Tibial nerve (tissue), 4 donors: ENCODE measurements at places on chromosomes 2 and 18. TPM values are rescaled to one million over a fixed set of nuclear protein-coding genes. Genes with fewer than 3 reads are reported as not detected.

- no peak for DNase-seq
Measured at GRCh38 chr2:34892766-34893165, 1293.7 kb upstream of the FAM98A start.

DNA sequence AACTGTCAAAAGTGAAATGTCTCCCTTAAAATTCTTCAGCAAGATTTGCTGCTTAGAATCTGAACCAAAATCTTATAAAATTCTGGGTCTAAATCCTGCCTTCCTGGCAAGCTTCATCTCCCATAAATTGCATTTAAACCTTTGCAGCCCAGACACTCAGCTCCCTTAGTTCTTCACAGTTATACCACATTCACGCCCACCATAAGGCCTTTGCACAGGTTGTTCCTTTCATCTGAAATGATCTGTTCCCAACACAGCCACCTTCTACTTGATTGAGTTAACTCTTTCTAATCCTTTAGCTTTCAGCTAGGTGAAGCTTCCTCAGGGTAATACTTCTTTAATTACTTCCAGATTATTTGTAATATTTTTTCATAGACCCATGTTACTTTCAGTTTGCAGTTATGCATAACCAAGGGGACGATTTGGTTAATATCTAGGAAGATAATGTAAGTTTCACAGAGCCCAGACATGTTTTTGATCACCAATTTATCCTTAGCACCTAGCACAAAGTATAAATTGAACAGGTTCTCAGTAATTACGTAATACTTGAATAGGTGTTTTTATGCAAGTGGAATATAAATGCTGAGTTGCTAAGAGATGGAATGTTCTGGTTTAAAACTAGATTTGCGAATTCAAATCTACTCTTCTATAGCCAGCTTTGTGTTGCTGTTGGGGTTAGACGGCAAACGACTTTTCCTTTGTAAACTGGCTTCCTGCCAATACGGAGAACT, 779.7 kb upstream of the PKDCC start:
- DNase-seq = no peak

GRCh38 chr2:205713086-205713485, 30.8 kb downstream of the NRP2 start:
- DNase-seq = no peak

DNA sequence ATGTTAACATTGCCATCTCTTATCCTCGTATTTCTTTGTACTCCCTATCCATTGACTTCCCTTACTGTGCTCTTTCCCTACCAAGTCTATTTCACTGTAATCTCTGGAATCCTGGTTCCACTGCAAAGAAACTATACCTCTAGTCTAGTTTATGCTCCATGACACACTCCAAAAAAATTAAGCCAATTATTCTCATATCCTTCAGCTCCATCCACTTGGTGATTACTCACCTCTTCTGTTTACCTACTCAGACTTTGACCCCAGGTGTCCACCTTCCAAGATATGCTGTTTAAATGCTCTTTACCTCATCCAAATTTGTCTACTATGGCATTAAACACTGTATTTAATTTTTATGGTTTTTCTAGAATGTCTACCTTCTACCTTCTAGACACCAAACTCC, 137.9 kb downstream of the ATAD2B start:
- no peak for DNase-seq

- DNase-seq = no peak
Measured at GRCh38 chr2:95721726-95722125, 129.9 kb downstream of the TRIM43 start.

DNA sequence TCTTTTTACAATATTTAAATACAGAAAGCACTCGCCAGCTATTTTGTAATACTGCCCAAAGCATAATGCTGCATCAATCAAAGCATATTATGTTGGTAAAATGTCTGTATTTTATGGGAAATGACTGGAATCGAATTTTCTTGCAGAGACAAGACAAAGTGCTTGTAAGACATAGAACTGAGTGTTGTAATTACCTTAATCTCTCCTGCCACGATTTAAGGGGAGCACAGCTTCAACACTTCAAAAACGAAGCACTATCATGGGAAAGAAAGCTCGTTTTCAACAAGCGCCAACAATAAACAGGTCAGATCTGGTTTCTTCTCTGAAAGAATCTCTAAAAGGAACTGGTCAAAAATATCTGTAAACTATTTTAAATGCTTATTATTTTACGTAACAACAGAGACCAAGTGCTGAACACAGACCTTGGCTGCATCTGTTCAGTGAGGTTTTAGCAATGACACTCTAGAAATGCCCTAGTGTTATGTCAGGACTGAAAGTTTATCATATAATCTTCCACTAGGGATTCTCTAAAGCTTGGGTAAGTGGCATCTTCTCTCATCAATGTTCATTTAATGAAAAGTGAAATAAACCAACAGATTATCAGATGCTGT, 19.0 kb downstream of the RND3 start:
- no peak for DNase-seq

DNA sequence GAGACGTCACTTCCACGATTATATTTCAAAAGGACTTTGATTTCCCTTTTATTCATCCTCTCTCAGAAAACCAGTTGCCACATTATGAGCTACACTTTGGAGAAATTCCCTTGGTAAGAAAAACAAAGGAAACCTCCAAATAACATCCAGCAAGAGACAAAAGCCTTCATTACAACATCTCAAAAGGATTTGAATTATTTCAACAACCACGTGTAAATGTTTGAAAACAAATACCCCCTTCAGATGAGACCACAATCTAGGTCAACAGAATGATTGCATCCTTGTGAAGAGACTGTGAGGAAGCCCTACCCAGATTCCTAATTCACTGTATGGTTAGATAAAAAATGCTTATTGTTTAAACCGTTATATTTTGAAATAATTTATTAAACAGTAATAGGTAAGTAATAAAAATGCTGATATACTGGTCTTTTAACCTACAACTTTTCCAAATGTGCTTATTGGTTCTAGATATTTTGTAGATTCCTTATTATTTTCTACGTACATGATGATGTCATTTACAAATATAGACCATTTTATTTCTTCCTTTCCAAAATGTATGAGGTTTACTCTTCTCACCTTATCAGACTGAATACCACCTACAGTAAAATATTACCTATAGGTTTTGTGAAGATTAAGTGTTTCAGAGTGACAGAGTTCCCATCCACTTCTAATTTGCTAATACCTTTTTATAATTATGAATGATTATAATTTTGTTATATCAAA, 922.7 kb upstream of the CHAC2 start:
- DNase-seq = no peak

GRCh38 chr2:57893786-57894185, 152.8 kb upstream of the VRK2 start:
- DNase-seq = no peak

- DNase-seq = no peak
Measured at GRCh38 chr2:86226070-86226469, 26.8 kb downstream of the MRPL35 start.

DNA sequence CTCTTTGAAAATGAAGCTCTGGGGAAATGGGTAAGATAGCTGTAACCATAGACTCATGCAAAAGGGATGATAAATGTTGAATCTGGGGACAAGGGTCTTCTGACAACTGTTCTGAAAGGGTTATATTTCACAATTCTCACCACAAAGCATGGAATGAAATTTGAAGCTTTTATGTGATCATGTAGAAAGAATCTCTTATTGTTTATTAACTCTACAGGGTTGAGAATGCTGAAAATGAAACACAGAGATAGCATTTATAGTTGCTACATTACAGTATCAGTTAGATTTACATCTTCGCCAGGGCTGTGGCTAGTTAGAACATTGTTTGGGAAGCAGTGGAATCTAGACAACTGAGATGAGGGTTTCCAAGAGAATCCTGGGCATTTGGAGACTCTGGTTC, 97.4 kb upstream of the LHCGR start:
- no peak for DNase-seq

DNA sequence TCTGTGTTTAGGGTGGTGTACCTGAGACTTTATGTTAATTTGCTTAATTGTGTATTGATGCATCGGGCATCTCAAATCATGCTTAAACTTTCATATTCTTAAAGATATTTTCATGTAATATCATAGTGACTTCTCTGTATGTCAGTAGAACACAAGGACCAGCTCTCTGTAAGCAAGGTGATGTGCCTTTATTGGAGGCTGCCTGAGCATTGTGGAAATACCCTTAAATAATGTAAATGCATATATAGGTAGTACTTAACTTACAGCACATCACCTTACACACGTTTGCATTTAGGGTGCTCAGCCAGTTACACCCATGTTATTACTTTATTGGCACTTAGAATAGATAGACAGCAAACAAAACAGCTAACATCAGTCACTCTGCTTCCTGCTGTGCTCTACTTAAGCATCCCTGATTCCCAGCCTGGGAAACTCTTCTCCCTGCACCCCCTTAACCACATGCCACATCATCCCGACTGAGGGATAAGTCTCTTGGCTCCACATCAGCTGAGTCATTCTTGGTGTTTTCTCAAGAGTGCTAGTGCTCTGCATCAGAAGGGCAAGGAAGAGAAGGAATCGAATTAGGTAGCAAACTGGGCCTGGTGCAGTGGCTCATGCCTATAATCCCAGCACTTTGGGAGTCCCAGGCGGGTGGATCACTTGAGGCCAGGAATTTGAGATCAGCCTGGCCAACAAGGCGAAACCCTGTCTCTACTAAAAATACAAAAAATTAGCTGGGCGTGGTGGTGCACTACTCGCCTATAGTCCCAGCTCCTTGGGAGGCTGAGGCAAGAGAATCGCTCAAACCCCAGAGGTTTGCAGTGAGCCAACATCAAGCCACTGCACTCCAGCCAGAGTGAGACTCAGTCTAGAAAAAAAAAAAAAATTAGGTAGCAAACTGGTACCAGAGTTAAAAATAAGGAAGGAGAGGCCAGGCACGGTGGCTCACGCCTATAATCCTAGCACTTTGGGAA, 108.7 kb downstream of the MAP3K20 start:
- peak; percentile 51 for DNase-seq

DNA sequence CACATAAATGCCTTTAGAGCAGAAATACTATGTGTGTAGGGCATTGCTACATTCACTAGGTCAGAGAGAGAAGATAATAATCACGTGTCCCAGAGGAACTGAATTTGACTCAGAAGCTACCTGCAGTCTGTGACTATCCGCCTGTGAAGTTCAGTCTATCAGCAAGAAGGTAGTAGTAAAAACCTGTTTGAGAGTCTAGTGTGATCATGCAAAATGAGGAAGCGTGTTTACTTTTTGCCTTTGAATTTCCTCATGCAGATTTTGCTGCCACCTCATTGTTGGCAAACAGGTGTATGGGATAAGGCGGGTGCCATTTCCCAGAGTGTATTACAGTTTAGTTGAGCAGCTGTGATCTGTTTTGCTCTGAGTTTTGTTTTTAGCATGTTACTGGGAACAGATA, 403.9 kb upstream of the FANCL start:
- no peak for DNase-seq

DNA sequence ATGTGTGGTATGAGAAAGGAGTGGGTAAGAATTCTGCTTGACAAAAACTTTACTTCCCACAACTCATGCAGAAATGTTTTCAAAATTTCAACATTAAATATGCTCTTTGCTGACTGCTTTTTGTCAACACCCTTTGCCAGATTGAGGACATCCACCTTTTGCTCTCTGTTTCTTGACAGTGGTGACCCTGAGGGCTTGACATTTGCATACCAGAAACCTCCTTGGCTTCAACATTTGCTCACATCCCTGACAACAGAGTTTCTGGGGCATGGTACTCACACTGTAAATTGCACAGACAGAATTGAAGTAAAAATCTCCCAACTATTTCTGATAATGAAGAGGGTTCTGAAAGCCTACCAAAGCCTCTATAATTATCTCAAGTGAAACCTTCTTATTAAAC, 95.7 kb downstream of the RND3 start:
- no peak for DNase-seq

DNA sequence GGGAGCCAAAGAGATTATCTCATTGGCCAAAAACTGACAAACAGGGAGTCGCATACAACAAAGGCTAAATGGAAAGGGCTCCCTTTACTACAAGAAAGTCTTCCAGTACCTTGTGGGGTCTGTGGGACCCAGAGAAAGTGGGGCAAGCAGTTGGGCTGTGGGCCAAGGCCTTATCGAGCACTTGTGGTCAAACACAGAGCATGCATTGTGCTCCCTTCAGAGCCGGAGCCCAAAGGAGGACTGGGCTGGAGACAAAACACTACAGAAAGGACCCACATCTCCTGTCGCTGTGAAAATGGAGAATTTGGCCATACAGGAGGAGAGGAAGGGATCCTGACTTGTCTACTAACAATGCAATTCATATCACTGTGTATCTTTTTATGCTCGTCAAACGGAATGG, 37.1 kb upstream of the SLC1A4 start:
- no peak for DNase-seq

DNA sequence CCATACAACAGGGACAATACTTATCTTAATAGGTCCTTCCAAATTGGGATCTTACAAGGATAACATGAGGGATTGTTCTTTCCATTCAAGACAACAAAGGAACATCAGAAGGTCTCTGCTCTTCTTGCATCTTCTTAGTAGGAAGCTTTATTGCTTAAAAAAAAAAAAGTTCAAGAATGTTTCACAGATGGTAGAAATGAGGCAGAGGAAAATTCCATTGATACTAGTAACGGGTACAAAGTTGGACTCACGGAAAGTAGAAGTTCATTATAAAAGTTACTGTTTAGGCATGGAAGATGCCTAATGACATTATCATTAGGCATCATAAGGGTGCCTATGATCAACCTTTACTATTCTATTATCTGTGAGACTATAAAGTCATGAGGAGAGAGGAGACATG, 136.2 kb downstream of the LAMA3 start:
- DNase-seq = no peak

- DNase-seq = no peak
Measured at GRCh38 chr2:240567872-240568677, at the start of gene RNPEPL1. Gene RNPEPL1, plus strand, starts transcription at chr2:240568484. Its CDS starts 103 bp downstream, at chr2:240568587.

DNA sequence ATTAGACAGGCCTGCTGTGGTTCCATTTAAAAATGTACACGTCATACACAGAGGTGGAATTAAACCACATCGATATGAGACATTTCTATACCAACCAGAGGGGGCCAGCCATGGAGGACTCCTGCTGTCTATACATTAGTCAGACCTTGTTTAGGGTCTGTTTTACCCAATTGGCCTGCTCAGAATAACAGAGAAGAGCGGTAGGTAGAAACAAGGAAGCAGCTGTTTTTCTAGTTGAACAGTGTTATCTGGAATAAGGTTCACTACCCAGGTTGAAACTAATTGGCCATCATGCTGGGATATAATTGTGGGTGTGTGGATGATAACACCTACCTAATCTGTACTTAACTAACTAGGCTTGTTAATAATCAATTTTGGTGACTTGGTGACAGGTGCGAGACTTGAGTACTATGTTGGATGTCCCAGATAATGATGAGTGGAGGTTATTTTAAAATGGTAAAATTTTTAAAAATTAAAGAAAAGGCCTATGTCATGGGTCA, 47.5 kb downstream of the RHBDD1 start:
- no peak for DNase-seq

GRCh38 chr2:36561237-36561944, 36.6 kb downstream of the FEZ2 start:
- DNase-seq = no peak

Gene CFAP65
- total RNA-seq = not detected

Gene GPC1
- total RNA-seq = 153 TPM

Gene DCDC2C
- 7.3 TPM for total RNA-seq

Gene CFC1
- total RNA-seq = not detected

Gene MAP4K3
- 102 TPM for total RNA-seq

Gene CCDC141
- 3.9 TPM for total RNA-seq

Gene MLPH
- 64.2 TPM for total RNA-seq

Gene ALK
- 4.8 TPM for total RNA-seq

Gene AGXT
- total RNA-seq = 0.30 TPM

Gene ANKRD53
- total RNA-seq = 9.0 TPM
